ENCODE measurements at places on chromosomes 4 and X.

DNA sequence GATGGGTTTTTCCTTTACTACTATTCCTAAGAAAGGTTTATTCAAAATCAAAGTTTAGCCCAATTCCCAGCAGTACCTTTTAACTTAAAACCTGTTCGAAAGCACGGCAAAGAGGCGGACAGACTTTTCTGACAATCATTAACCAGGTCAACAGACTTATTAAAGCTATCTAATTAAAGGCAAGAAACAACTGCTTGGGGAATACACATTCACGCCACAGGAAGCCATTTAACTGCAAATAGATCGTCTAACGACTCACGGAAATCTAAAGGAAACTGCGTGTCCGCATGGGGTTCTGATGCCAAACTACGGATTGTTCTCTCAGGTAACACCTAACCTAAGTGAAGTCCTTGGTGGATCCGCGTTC is 663 bp upstream of the USP53 start:
- DNase-seq = no peak

- no peak for DNase-seq
Observed at GRCh38 chrX:68079961-68080360, 353.3 kb downstream of the OPHN1 start.

DNA sequence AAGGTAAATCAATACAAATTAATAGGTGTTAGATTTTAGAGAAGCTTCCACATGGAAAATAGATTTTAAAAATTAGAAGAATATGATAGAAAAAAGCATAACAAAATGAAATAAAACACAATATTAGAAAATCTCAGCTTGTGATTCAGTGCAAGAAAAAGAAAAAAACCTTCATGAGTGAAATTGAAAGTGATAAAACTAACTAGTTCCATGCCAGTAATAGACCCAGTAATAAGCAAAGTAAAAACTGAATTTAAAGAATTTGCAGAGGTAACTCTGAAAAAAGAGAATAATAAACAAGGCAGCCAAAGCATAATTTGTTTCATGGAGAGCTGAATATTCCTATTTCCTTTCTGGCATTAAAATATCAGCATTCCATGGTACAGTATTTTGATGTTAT is 174.3 kb upstream of the TENM3 start:
- no peak for DNase-seq

DNA sequence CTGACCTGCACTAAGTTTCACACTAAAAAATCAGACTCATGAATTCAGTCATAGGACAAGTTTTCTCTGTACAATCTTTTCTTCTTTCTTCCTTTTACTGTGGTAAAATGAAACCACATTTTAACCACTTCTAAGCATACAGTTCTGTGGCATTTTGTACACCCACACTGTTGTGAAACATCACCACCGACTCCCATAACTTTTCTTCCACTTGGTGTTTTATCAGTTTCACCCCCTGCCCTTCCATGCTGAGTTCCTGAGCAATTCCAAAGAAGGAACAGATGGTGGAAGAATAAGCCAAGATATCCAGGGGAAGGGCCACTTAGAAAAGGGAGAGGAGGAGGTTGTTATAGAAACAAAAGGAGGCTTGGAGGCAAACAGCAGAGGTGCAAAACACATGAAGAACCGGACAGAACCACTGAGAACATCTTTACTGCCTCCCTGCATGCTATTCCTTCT is 22.6 kb downstream of the SLC25A4 start:
- DNase-seq = no peak

Measured in frontal cortex (tissue), 4 donors.